ENCODE measurements at places on chromosomes 16 and 17.

GRCh38 chr17:28466521-28467048 lies 6.9 kb upstream of the SLC13A2 start:
- DNase-seq = no peak

- DNase-seq = no peak
Measured at GRCh38 chr16:52404546-52404945, 142.4 kb downstream of the TOX3 start.

- DNase-seq = no peak
Measured at GRCh38 chr17:61494325-61495160, 42.3 kb downstream of the TBX4 start.

DNA sequence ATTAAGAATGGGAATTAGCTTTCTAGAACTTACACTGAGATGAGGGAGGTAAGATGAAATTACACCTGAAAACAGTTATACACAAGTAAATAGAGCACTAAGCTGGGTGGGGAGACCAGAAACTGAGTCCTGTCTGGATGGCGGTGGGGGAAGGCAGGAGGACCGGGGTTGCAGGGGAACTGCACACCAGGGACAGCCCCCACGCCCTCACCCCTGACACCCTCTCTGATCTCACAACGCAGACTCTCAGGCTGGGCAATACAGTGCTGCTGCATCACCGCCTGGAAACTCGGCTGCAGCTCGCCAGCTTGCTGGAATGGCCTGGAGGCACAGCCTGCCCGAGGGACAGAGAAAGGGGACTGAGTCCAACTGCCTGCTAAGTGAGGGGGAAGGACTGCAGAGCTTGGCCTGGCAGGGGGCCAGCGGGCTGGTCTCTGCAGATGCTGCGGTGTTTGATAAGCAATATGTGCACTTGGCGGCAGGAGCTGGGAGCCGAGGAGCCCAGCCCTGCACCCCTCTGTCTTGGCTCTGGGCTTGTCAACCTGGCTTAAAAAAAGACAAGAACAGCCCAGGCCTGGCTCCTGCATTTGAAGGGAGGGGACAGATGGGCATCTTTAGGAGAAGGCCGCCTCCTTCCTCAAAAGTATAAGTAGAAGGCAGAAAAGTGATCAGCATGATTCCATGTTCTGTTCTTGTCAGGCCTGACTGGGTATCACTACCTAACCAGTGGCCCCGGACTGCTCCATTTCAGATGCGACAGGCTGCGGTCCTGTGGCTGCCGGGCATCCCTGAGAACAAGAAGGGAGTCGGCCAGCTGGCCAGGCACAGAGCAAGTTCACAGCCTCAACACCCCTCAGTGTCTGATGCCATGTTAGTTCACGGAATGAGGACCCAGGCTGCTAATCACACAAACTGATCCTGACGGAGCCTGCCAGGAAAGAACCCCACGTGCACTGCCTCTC lies 30.2 kb downstream of the SPHK1 start:
- DNase-seq = no peak

All from NB4 (cell line).